ENCODE measurements at places on chromosomes 2 and 18.
A peak's percentile ranks its signal among the peaks of the same experiment; 100 is the strongest.

DNA sequence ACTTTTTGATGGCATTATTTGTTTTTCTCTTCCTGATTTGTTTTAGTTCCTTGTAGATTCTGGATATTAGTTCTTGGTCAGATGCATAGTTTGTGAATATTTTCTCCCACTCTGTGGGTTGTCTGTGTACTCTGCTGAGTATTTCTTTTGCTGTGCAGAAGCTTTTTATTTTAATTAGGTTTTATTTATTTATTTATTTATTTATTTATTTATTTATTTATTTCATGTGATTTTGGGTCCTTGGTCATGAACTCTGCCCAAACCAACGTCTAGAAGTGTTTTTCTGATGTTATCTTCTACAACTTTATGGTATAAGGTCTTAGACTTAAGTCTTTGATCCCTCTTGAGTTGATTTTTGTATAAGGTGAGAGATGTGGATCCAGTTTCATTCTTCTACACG lies 292.2 kb downstream of the CDH7 start:
- DNase-seq = no peak

- DNase-seq = peak; percentile 57
Observed at GRCh38 chr2:238061315-238062202, 758 bp downstream of the SCLY start.

DNA sequence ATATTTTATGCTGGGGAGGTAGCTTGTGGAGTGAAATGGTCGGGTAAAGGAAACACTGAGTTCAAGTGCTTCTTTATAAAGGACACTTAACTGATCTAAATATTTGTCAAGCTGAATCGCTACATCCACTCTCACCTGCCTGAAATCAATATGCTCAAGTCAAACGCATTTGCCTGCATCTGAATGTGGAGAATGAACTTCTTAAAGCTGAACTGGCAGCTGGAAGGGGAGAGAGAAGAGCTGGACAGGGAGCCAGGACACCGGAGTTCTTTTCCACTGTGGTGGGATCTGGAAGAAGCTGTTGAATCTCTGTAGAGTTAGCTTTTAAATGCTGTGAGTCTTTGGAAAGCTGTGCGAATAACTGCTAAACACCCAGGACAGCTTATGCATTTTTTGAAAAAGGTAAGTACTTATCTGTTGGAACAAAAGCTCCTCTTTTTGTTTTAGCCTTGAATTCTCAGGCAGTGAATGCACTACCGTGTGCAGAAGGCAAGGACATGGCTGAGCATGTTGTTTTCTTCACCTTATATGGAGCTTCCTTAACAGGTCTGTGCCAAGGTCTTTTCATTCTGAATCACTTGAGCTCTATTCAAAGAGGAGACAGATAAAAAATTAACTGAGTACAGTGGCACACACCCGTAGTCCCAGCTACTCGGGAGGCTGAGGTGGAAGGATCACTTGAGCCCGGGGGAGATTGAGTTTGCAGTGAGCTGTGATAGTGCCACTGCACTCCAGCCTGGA lies 74.2 kb upstream of the KLF7 start:
- DNase-seq = no peak

GRCh38 chr18:13433685-13434084 lies 215.1 kb downstream of the LDLRAD4 start:
- DNase-seq = no peak

DNA sequence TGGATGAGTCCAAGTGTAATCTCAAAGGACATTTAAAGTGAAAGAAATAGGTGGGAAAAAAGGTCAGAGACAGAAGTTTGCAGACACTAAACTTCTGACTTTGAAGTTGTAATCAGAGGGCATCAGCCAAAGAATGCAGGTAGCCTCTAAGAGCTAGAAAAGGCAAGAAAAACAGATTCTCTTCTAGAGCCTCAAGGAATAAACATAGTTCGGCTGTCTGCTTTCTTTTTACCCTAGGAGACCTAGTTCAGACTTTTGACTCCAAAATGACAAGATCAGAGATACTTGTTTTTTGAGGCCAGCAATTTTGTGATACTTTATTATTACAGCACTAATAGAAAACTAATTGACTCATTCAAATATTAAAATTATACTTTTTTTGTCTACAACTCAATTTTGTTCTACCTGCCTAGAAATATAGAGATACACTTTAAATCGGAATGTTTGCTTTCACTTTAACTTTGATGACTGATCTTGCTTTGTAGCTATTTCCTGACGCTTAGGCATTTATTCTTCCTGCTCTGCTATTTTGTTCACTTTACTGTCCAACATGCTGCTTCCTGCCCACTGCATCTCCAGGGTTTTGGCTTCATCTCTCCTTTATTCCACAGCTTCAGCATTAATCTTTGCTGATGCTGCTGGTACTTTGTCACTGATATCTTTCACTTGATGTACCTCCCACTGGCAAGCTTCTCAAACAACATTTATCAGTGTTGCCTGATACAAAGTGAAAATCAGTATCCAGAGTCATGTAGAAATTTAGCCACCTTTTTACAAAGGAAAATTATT lies 272.5 kb downstream of the DSEL start:
- DNase-seq = no peak

- no peak for DNase-seq
Observed at GRCh38 chr2:15251753-15252152, 309.4 kb downstream of the NBAS start.

DNA sequence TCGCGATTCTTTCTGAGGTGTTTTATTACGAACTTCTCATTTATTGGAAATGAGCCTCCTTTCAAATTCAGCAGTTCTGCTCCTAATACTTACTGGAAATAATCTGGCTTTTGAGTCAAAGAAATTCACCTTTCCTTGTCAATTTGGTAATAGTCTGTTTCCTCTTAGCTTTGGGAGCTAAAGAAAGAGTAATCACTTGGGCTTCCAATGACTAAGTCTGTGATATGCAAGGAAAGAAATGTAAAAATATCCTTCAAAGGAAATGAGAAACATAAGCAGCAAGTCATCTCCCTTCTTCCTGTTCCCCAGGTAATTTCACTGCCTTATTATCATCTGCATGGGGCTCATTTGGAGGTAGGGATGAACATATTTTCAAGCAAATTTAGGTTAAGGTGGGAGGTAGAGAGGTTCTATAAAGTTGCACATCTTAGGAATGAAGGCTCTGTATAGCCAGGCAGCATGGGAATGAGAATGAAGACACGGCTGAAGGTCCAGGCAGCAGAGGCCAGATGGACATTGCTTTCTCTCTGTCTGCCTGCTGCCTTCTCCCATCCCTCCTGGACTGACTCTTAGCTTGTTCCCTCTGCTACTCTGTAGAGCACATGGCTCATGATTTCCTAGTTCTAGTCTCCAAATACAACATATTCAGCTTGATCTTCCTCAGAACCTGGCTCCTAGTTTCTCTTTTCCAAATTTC lies 1.0 kb downstream of the SPP2 start:
- no peak for DNase-seq
